AG08396 (cell line): ENCODE measurements at places on chromosomes 3 and 15.

GRCh38 chr15:57005244-57005643 lies 86.8 kb downstream of the TCF12 start:
- no peak for DNase-seq

- peak; percentile 11 for DNase-seq
These were observed 94.8 kb downstream of the GBE1 start for GRCh38 chr3:81666502-81667121.

- no peak for DNase-seq
These were observed 54.9 kb downstream of the OCA2 start for GRCh38 chr15:28044121-28044672.

DNA sequence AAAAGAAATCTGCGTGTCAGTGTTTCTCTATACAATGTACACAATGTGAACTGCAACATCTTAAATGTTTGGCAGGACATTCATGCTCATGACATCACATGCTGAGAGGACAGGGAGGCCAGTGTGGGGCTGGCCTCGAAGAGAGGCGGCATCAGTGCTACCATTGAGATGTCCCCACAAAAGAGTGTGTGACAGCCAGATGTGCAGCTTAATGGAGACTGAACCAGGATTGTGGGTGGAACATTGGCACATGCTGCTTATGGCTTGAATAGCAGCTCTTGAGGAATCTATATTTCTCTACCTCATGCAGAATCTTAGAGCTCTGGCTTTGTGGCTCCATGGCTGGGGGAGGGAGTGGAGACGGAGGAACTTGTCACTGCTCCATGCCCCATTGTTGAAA lies 18.5 kb downstream of the CLDN11 start:
- no peak for DNase-seq

DNA sequence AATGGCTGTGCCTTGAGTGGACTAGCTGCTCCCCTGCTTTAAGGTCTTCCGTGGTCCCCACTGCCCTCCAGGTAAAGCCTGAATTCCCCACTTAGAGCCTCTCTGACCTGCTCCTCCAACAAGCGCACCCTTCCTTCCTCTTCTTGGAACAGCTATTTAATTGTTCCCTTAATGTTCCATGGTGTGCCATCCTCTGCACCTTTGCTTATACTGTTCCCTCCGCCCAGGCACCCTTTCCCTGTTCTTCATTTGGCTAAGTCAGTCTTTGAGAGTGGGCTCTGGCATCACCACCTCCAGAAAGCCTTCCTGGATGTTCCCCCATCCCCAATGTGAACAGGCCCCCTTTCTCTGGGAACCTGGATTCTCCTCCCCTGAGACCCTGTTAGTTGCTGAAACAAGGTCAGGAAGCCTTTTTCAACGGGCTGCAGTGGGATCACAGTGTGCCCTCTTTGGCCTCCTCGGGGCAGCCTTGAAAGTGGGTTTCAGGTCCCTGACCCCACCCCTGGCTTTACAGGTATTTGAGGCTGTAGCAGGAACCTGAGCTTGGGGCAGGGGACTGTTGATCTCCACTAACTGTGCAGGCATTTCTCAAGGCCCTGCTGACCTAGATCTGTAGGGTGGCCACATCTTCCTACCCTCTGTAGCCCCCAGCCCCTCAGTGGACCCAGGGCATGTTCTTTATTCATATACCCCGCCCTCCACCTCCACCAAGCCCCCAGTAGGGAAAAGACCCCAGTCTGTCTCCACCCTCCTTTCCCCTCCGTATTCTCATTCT lies 5.0 kb downstream of the ISLR start:
- DNase-seq = no peak

DNA sequence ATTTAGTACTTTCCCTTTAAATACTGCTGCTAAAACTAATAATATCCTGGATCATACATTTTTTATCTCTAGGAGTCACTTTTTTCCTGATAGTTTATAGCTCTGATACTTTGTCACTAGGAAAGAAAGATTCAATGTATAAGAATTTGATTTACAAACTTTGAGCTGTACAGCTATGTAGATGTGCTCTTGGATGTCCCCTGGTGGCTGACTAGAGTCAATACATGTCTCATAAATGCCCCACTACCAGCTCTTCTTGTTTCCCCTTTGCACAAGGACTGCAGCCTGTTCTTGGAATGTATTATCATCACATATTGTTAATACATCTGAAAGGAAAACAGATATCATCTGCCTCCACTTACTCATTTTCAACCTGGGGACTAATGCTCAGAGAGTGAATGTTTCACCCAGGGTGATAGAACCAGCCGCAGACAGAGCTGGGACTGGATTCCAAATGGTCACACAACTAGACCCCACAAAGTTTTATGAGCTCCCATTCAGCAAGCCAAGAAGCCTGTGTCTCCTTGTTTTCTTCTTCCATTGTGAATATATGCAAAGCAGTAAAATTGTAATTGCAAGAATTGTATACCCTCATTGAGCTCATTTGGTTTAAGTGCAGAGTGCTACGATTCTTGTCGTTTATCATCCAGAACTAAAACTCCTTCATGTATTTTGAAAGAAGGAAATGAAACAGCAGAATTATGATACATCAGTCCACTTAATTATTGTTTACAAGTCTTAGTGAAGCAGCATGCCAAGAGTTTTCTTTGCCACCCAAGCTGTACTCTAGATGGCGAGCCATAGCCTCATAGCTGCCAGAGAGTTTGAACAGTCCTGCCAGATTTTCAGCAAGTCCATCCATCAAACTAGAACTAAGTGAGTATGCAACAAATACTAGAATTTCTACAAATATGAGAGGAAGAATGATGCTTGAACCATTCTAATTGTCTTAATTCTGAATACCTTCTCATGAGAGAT lies 261.6 kb upstream of the LMCD1 start:
- DNase-seq = peak; percentile 51

DNA sequence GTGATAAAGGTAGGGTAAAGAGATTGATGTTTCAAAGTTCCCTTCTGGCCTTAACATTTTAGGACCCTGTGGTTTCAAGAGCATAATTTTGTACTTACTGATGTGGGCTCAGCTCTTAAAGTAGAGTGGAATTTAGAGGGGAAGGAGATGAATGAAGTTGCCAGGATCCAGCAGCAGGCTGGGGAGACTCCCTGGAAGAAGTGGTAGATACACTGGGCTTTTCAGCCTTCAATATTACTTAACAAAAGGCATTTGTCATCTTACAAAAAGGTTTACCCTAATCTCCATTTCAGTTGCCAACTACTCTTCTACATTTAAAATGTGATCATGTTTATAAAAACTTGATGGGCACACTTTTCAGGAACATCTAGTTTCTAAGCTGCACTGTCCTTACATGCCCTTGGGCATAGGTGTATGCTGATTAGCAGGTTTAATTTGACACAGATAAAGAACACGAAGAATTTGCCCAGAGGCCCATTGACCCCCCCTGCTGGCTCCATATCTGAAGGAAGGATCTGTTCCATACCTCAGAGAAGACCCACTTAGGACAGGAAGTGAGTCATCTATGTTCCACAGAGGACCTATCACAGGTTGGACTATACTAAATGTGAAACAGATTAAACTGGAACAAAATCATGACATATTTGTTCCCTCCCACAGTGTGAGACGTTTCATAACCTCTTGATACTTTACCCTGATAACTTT lies 93.0 kb upstream of the LPP start:
- no peak for DNase-seq

DNA sequence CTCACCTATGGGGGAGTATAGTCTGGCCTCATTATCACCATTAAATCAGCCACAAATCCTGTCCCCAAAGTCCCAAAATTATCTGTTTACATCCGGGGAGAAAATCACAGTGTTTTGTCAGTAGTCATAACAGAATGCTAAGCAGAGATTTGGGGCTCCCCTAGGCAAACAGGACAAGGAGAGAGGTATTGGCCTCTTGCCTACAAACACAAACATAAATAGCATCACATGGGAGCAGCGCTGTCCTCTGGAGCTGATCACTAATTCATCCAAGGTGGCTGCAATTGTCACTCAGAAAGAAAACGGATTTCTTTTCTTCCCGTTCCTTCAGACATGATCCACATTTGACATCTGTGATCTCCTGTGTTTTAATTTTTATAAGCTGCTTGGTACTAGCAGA lies 1028.1 kb downstream of the NTRK3 start:
- no peak for DNase-seq

DNA sequence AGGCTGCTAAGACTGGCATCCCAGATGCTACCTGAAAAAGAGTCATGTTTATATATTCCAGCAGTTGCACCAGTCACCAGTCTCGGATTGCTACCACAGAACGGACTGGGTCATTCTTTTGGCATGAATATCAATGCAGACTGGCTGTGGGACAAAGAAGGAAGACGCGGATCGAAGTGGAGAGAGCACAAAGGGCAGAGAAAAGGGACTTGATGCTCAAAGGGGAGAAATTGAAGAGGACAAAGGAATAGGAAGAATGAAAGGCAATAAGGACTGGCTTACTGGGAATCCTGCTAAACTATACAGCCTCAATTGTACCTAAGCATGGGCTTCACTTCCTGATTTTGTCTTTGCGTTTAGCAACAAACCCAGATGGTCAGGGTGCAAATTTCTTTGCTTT lies 15.3 kb upstream of the DIS3L start:
- DNase-seq = no peak

GRCh38 chr15:99965376-99965775 lies 232.1 kb upstream of the LYSMD4 start:
- no peak for DNase-seq

DNA sequence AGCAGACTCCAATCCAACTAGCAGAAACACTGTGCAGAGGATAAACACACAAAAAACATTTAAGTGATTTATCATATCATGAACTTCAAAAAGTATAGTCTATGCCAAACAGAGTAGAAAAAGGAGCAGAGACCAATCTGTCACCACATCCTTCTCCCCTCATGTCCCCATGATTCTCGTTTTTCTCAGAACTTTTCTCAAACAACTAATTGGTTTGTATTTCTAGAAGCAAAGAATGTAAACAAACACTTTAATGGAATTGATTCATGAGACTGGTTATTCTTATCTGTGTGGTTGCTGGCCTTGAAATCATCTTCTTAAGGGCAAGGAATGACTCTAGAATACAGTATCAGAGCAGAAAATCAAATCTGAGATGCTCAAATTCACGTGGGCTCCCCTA lies 294.2 kb upstream of the THBS1 start:
- no peak for DNase-seq

GRCh38 chr3:172635588-172635987 lies 75.3 kb downstream of the NCEH1 start:
- no peak for DNase-seq

GRCh38 chr3:119731560-119732343 lies 28.9 kb downstream of the CFAP91 start:
- no peak for DNase-seq

DNA sequence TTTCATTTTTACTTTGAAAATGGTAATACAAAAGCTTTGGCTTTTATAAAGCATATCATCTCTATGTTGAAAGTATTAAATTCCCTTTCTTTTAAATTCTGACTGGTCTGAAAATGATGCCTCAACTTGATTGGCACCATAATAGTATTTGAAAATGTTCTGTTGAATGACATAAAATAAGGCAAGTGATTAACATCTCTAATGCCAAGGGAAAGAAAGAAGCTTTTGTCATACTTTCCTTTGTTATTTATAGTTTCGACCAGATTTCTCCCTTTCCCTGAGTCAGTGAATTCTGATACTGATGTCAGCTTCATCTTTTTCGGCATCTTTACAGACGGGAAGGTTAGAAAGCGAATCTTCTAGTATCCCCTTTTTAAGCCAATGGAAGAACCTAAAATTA lies 3.4 kb upstream of the AP4E1 start:
- DNase-seq = no peak

DNA sequence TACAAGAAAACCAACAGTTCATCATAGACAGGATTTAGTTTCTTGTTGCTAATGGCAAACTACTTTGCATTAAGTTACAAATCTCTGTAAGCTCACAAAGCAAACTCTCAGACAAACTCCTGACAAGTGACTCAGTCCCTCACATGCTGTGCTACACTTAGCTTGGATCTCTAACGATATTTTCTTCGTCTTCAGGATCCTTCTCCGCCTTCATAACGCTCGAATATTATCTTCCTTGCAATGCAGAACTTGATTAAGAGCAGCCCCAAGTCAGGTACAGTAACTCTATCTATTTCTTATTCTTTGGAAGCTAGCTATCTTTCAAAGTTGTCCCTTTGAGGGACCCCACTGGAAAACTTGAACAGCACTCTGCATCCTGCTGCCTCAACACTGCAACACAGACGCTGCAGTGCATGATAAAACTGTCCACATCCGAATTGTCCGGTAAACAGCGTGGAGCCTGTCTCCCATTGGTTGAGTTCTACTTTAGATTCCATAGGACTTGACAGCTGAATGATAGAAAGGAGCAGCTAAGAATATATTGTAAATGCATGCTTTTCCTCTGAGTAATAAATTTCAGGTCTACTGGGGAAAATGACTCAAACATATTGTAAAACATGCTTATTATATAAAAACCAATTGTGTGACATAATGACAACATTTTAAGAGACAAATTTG lies 61.3 kb downstream of the UACA start:
- DNase-seq = peak; percentile 44

- peak; percentile 61 for DNase-seq
These were observed 49.0 kb downstream of the KY start for GRCh38 chr3:134601539-134602439.

- no peak for DNase-seq
These were observed 81.4 kb upstream of the PXYLP1 start for GRCh38 chr3:141150081-141150830.

GRCh38 chr15:89039142-89039541 lies 49.1 kb upstream of the ABHD2 start:
- DNase-seq = no peak

- DNase-seq = no peak
These were observed 25.2 kb downstream of the CD200 start for GRCh38 chr3:112357930-112358780.

DNA sequence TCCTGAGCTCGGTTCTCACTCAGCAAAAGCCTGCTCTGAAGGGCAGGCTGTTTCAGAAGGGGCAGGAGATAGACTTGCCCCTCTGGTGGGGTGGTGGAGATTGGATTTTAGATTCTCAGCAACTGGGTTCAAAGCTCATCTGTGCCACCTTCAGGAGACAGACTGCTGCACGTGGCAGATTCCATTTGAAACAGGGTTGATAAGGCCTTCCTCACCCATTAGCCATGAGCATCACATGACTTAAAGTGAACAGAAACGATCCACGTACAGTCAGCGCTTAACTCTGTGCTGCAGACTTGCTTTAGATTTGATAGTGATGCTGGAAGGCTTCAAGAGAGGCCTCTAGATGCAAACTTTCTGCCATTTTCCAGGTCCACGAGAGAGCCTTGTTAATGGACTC lies 35.0 kb upstream of the MGLL start:
- no peak for DNase-seq

DNA sequence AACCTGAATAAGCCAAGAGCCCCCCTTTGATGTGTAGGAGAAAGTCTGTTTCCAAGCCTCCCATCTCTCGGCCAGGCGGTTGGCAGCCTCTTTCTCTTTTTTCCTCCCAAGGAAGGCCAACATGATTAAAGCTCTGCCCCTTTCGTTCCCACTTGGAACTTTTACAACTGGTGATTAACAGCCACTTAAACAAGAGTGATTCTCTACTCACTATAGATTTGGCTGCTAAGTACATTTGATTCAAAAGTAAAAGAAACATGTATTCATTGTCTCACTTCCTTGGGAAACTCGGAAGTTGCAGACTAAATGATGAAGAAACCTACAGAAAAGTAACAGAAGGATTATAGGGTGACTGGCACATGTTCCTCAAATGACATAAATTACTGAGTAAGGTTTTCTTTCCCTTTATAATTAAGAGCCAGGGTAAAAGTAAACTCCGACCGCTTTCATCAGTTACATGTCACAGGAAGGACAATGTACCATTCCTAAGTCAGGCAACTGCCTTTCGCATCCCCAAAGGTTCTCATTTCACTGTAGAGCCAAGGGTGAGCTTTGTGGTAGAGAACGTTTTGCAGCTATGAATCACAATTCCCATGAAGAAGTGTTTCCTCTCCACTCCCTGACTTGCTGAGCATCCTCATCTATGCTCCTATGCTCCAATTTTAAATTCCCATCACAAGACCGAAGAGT lies 72.7 kb downstream of the MB21D2 start:
- DNase-seq = peak; percentile 37
